ENCODE measurements at places on chromosomes 16 and 17. TPM values are rescaled to one million over a fixed set of nuclear protein-coding genes. Genes with fewer than 3 reads are reported as not detected.

The YBX2 gene
- total RNA-seq: 1.7 TPM

The KRT24 gene
- not detected for total RNA-seq

The TBC1D3 gene
- total RNA-seq: not detected

The RPL38 gene
- 702 TPM for total RNA-seq

The WNT9B gene
- 7.5 TPM for total RNA-seq

The SSTR5 gene
- not detected for total RNA-seq

The TRIM37 gene
- 19.7 TPM for total RNA-seq

The NSRP1 gene
- 62.9 TPM for total RNA-seq

The PERCC1 gene
- not detected for total RNA-seq

The SLFN14 gene
- total RNA-seq: not detected

The MMP25 gene
- 4.7 TPM for total RNA-seq

The IL32 gene
- 65.4 TPM for total RNA-seq

The MYH8 gene
- total RNA-seq: not detected

The ZNF423 gene
- 12.3 TPM for total RNA-seq

All from posterior vena cava (tissue), 2 donors.